ENCODE measurements at places on chromosomes 13 and 19.

DNA sequence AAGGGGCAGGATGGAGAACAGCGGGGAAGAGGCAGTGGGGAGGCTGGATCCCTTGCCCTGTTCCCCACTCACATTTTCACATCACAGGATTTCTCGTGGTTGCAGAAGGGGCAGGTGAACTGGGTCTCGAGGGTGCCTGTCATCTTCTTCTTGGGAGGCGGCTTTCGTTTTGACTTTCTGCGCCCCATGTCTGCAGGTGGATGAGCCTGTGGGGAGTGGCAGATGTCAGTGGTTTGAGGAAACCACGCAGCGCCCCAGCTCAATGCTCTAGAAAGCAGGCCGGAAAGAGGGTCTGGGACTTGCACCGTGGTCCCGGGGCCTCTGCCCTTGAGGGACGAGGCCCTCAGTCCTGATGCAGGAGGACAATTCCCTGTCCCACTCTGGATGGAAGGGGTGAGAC, 4.9 kb downstream of the ELOF1 start:
- DNase-seq = no peak

- no peak for DNase-seq
Measured at GRCh38 chr13:40569024-40569350, 97.5 kb downstream of the FOXO1 start.

DNA sequence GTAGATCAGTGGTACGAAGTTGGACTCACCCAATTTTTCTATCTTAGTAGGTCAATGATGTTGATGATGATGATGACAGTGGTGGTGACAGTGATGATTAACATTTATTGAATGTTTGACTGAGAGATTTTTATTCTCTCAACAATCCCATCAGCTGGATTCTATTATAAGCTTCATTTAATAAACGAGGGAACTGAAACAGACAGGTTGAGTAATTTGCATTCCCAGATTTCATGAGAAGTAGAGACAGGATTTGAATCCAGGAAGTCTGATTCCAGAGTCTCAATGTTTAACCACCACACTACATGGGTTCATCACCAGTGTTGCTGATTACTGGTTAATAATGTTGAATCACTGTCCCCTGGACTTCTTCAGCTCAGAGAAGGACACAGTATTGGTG, 168.9 kb downstream of the FLT1 start:
- no peak for DNase-seq

DNA sequence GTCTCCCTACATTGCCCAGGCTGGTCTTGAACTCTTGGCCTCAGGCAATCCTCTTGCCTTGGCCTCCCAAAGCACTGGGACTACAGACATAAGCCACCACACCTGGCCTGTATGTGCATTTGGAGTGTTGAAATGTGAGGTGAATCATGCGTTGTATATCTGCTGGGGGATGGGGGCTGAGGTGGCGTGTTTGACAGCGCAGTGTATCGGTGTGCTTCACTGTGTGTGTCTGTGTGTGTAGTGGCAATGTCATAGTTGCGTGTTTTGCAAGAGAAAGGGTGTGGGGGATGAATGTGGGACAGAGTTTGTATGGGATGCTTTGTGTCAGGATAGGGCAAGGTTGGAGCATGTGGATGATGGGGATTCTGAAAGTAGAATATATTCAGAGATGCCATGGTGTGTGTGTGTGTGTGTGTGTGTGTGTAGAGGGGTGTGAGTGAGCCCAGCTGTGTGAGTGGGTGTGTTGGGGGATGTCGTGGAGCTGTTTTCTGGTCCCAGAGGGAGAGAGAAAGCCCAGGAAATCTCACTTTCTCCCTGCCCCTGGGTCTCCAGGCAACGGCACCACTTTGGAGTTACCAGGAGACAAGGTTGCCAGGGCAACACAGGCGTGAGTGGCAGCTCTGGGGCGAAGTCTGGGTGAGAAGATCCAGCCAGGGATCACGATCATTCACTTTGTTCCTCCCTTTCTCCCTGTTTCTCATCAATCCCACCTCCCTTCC, 1.1 kb upstream of the SWSAP1 start:
- DNase-seq = peak; percentile 94

GRCh38 chr19:34828156-34828555, 55.1 kb upstream of the ZNF599 start:
- DNase-seq = no peak

GRCh38 chr19:31378404-31378803, 29.2 kb upstream of the TSHZ3 start:
- DNase-seq = no peak

DNA sequence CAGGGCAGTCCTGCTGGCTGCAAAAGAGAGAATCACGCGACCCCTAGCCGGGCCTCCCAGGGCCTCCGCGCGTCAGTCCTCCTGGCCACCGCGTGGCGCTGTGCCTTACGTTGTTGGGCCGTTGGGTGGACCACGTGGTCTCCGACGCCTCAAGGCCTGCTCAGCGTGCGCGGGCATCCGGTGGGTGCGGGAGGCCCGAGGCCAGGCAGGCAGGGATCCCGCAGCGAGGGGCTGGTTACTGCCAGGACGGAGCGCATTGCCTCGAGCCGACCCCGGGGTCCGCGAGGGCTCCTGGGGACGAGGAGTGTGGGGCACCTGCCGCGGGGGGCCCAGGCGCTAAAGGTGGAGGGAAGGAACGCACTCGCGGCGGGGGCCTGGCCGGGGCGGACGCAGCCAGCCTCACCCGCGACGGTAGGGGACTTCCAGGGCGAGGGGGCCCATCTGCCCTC, at the start of gene TDRD12:
Gene TDRD12 (plus strand): TSS at position 157 of the 449 bp plus-strand sequence. CDS start 306 bp downstream, outside the sequence.
- DNase-seq = no peak

DNA sequence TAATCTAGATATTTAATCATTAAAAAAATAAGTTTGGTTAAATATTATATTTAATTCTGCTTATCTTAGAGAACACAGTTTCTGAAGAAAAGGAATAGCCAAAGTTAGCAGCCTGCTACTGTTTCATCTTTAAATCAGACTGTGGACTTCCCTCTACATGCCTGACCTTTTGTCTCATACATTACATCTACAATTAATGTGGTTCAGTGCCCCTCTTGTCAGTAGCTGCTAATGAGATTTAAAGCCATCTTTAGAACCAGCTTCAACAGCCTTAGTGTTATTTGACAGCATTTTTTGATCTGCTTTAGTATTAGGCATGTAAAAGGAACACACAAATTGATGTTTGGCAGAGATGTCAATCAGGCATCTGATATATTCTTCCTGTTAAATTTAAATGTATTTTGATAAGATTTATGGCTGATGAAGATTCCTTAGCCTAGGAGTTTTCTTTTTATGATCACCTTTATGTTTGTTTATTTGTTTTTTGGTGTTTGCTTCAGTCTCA, 1925.8 kb upstream of the PRR20A start:
- no peak for DNase-seq

DNA sequence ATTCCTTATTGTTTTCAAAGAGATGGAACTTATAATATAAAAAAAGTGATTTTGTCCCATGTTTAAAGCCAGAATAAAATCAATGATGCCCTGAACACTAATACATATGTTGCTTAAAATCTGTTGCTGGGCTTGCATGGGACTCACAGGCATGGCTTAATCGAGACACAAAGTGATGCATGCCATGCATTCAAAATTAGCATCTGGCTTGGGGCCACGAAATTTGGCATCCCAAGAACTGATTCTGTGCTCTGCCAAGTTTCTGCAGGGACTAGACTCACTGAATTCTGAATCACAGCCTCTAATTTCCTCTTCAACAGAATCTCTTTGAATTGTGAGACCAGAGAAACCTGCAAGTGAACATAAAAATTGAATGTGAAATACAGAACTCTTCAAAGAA, 109.2 kb downstream of the PCDH17 start:
- DNase-seq = no peak

- DNase-seq = no peak
Measured at GRCh38 chr19:20371911-20372310, 193.7 kb downstream of the ZNF737 start.

DNA sequence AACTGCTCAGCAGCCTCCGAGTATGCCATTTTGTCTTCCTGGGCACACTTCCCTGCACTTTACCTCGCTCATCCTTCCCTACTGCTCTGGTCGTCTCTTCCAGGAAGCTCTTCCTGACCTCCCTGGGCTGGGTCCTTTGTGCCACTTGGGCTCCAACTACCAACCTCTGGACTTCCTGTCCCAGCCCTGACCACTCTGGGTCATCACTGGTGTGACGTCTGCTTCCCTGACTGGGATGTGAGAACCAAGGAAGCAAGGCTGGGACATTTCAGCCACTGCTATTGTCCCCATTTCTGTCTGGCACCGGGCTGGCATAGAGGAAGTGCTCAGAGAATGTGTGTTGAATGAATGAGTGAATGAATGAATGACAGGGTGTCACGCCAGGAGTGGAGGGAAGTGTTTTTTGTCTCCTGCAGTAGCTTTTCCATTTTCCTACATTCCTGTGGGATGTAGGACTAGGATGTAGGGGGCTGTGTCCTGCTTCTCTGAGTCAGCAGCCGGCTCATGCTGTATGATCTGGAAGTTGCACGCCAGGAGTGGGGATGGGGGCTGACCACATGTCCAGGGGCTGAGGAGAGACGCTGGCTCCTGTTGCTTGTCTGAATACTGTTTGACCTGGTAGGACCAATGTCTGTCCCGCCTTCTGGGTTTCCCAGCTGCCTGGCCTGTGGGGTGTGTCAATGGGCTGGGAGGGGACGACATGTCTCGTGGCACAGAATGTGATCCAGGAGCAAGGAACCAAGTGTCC, 14.7 kb downstream of the NOVA2 start:
- DNase-seq = no peak

DNA sequence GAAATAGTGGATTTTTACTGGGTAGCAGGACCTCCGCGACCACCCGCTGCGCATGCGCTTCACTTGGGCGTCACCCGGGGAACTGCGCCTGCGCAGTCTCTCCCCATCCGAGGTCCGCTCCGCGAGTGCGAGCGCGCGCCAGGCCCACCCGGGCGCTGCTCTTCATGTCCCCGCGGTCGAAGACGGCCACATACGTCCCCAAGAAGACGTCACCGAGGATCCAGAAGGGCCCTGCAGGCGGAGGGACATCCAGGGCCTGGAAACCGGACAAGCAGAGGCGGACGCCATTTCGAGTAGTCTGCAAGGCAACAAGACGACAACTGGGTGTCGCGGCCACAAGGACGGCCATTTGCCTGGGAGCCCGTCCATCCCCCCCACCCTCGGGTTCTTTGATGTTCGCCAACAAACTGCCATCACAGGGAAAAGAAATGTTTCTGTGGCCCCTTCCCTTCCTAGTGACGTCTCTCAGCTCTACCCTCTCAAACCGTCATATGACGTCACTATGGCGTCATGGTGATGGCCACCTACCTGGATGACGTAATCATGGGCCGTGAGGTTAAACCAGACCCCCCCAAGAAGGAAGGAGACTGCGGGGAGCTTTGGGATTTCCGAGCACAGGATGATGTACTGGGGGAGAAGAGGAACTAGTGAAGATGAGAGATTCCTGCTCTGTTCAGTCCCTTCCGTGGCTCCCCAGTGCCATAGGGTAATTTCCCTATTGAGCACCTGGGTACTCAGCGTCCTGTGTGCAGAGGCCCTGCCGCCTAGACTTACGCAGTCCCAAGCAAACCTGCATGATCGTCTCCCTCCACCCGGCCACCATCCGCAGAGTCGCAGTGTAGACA, 6.7 kb downstream of the NAPSA start:
- no peak for DNase-seq

GRCh38 chr19:7179917-7180306, 110.4 kb downstream of the ZNF557 start:
- DNase-seq = no peak

GRCh38 chr19:50465986-50466705, 10.2 kb upstream of the EMC10 start:
- peak; percentile 74 for DNase-seq

DNA sequence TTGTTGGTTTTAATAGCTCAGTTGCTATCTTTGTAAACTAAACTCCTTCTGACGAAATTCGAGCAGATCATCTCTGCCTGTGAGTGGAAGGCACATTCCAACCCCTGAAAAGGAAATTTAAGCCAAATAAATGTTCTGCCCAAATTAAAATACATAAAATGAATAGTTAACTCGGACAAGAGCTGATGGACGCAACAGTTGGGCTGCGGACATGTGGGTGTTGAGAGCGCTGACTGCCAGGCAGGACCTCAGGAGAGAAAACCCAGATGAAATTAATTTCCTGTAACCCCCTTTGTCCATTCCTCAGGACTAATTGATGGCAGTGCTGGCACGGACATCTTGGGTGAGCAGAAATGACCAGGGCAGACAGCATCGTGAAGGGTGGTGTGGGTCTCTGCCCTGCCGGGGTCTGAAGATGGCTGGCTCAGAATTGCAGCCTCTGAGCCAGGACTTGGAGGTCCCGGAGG, 86.5 kb downstream of the TSHZ3 start:
- DNase-seq = no peak

DNA sequence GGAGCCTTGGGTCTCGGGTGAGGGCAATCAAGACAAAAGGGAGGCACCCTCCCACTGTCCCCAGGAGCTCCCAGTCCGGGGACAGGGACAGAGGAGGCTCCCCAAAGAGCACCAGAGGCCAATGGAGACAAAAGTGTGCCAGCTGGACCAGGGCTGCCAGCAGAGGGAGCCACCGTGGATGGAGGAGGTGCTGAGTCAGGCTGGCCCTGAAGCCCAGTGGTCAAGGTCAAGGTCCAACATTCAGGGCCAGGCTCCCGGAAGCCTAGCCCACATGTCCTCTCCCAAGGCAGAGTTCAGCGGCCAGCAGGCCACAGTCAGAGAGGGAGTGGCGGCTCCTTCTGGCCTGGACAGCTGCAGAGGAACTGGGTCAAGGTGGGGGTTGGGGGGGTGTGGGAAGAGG, 8.4 kb downstream of the COL5A3 start:
- no peak for DNase-seq

DNA sequence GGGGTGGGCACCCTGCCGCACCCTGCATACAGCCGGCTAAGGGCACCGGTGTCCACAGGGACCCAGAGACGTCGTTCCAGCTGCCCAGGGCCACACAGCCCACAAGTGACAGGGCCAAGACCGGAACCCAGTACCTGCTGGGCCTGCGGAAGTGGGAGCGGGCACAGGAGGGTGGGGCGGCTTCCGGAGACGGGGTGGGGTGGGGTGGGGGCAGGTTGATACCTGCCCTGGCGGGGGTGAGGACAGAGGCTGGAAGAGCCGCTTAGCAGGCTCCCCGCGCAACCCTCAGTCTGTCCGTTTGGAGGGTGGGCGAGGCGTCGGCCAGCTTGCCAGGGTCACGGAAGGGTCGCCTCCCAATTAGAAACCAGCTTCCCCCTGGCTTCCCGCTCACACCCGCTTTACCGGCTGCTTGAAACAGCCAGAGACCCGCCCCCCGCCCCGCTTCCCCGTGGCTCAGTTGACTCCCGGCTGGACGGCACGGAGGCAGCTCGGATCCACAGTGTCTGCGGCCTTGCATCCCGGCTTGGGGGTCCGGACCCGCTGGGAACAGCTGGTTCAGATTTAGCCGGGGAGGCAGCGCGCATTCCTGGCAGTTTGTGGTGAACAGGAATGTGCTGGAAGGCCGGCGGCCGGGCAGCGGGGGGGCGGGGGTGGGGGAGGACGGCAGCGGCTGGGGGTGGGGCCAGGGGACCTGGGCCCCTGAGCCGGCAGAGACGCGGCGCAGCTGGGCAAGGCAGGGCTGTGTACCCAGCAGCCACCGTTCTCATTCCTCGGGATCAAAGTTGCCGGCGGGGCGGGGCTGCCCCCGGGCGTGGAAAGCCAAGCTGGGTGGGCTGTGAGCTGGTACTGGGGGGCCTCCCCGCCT, 1.9 kb downstream of the CNN2 start:
- DNase-seq = peak; percentile 41

GRCh38 chr13:20719783-20720182, 16.3 kb downstream of the IL17D start:
- DNase-seq = no peak

GRCh38 chr19:41548954-41549688, 26.8 kb upstream of the CEACAM21 start:
- no peak for DNase-seq

All from NCI-H146 (cell line).